Fibroblast of skin of left biceps (primary cell): ENCODE measurements at places on chromosomes 6 and 20.

- no peak for DNase-seq
Measured at GRCh38 chr20:23513164-23513563, 22.2 kb downstream of the CST8 start.

DNA sequence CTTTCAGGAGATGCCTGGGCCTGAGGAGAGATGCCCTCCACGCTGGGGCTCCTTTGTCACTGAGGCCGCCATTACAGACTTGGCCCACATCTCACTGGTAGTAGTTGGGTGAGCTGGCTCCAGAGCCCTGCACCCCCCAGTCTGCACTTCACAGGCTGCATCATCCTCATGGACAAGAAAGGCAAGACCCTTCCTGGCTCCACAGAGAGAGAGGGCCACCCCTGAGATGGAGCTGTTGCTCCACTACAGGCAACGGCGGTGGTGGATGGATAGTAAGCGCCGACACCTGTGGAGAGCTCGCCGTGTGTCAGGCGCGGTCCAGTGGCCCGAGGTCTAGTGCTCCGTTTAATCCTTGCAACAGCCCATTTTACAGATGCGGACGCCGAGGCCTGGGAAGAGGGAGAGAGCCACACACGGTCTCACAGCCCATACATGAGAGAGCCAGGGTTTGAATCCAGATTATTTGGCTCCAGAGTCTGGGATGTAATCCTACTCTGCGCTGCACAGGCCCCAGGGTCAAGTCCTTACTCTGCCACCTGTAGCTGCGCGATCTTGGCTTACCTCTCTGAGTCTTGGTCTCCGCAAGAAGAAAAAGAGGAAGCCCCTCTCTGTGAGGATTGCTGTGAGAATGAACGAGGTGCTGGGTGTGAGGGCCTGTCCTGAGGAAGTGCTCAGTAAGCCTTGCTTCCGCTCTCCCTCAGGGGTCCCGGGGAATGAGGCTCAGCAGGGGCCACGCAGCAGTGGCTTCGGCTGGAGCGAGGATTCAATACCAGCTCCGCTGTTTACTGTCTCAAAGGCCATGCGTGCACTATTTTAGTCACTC is 34.5 kb downstream of the SPDEF start:
- no peak for DNase-seq

DNA sequence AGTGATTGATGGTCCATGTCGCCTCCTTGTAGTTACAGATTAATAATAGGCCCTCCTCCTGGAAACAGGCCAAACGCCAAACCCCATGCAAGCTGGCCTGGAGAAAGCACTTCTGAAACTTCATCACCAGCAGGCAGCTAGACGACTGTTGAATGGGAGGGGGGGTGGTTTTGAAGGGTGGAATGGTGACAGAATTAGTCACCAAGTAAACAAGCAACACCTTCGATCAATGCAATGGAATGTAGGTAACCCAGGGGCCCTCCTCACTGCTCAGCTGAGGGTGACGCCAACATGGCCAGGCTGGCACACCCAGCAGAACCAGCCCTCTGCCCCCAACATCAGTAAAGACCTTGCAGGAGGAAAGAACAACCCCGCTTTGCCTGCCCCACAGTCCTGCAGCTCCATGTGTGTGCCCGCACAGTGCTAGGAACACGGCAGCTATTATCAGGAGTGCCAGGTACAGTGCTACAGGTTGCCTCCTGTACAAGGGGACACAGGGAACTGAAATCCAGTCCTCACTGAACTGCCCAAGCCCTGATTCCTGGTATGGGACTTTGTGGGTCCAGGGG is 2.7 kb downstream of the BCAS1 start:
- no peak for DNase-seq

GRCh38 chr6:146909376-146909775 is 294.8 kb upstream of the STXBP5 start:
- DNase-seq: no peak

DNA sequence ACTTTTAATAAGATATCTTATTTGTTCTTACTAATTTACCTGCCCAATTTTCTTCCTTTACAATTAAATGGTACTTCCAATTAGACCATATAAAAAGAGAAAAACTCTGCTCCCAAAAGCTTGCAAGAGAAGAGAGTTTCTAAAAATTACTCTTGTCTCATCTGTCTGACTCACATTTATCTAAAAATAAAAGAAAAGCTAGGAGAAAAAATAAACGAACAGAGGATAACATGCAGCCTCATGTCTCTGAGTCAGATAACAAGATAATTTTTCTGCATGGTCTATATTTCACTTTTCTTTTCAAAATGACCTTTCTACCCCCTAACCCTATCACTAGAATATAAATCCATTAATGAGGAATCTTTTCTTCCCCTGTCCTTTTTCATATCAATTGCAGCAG is 127.2 kb upstream of the TCF21 start:
- no peak for DNase-seq

GRCh38 chr20:31824554-31825313 is 5.6 kb downstream of the MYLK2 start:
- DNase-seq: no peak

DNA sequence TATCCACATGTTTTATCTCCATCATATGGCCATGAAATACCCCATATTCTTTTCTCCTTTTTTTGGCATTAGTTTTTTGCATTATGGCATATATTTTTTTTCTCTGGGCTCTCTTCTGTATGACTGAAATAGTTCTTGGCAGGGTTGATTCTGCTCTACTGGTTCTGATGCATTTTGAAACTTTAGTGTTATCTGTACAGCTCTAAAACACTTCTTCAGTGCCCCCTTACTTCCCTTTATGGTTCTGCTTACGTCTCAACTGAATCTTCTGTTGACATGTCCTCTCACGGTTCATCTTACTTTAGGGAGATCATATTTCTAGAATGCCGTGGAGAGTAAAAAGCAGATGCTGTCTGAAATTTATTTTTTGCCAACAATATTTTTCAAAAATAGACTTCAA is 23.2 kb upstream of the TXNDC5 start:
- DNase-seq: no peak

DNA sequence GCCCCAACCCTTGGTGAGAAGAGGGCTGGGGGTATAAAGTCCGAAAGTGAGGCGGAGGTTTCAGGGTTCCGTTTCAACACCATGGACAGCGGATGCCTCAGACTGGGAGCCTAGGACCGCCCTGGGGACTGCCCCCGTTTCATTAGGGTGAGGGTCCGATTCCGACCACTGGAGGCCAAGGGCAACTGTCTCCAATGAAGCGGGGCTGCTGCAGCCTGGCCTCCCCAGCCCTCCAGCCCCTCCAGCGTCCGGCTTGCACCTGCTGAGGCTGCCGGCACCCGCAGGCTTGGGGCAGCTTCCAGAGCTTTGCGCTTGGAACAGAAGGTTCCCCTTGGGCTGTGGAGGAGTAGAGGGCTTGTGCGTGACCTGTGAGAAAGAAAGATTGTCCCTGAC is 39.9 kb downstream of the YTHDF1 start:
- no peak for DNase-seq

DNA sequence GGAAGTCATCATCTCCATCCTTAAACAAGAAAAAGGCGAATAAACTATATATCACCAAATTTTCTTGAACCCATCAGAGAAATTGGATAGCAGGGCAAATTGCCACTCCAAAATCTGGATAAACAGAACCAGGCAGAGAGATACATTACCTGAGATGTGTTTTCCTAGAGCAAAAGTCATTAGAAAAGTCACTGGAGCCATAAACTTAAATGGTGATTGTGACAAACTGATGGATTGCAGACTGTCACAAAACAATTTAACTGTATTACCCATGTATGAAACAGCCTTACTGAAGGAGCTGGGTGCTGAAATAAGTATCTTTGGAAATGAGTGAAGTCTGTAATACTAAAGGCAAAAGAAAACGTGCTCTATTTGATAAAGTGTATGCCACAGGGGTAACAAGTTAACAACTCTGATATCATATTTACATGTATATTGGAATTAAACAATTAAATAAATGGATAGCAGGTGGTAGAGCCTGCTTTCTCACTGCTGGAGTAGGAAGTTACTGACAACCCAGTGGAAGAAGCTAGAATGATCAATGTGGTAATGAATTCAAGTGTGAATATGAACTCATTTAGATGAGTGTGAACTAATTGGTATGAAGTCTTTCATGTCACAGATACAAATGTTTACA is 186.9 kb downstream of the LMBRD1 start:
- no peak for DNase-seq

DNA sequence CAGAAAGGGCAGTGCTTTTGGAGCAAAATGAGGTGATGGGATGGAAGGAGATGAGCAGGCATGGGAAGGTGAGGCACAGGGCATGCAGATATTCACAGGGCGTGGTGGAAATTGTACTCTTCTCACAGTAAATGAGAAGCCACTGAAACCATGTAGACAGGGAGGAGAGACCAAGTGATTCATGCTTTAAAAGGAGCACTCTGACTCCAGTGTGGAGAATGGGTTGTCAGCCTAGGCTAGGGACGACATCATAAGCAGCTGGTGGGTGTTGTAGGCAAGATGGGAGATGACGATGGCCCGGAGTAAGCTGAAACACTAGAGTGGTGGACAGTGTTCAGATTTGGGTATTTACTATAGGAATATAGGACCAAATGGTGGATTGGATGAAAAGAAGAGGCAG is 18.4 kb downstream of the PDE7B start:
- DNase-seq: no peak

DNA sequence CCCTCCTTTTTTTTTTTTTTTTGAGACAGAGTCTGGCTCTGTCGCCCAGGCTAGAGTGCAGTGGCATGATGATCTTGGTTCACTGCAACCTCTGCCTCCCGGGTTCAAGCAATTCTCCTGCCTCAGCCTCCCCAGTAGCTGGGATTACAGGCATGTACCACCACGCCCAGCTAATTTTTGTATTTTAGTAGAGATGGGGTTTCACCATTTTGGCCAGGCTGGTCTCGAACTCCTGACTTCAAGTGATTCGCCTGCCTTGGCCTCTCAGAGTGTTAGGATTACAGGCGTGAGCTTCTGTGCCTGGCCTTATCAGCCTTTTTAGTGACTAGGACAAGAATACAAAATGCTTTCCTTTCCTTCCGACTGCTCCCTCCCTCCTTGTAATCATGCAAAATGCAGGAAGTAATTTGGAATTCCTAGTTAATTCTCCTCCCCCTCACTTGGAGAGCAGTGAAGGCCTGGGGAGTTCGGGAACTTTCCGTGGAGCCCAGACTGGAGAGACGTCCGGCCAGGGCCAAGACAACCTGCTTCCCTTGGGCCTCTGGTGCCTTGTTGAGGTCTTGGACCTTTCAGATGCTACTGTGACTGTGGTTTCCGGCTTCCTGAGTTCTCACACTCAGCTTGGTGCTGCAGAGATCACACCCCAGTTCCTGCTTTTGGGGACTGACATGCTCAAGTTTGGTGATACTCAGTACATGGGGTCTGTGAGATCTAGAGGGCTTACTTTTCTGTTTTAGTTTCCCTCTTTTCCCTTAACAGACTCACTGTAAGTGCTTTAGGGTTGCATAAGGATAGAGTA is 3.9 kb upstream of the PHF20 start:
- no peak for DNase-seq

DNA sequence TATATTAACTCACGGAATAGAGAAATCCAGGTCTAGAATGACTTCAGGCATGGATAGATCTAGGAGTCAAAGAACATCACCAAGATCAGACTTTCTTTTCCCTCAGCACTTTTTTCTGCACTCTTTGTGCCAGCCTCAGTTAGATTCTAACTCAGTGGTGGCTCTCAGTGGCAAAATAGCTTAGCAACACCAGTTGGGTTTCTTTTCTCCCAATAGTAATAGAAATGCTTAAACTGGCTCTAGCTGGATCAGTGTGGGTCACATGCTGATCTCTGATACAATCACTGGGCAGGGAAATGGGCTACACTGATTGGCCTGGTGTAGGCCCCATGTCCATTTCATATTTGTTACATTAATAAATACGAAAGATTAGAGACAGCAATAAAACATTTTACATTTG is 44.2 kb upstream of the ARFGEF2 start:
- DNase-seq: no peak

DNA sequence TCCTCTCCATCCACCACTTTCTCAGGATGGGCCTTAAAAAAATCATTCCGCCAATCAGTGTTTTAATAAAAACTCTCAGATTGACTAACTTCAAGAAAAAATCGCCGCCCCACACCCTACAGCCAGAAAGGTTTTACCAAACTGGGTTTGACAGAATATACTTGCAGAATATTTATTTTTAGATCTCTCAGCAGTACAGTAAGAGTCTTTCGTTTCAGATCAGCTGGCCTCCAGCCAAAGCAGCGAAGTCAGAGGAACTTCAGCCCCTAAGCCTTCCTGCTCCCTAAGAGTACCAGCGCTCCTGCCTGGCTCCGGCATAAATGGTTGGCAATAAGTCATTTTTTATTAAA is 24.7 kb downstream of the TBC1D7 start:
- no peak for DNase-seq

DNA sequence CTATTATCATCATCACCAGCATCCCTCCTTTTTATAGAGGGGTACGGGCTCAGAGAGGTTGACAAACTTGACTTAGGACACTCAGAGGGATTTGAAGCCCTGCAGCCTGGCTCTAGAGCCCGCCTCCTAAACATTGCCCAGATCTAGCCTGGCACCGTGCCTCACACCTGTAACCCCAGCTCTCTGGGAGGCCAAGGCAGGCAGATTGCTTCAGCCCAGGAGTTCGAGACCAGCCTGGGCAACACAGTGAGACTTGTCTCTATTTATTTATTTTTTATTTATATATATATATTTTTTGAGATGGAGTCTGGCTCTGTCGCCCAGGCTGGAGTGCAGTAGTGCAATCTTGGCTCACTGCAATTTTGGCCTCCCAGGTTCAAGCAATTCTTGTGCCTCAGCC is 6.3 kb upstream of the CSE1L start:
- no peak for DNase-seq

DNA sequence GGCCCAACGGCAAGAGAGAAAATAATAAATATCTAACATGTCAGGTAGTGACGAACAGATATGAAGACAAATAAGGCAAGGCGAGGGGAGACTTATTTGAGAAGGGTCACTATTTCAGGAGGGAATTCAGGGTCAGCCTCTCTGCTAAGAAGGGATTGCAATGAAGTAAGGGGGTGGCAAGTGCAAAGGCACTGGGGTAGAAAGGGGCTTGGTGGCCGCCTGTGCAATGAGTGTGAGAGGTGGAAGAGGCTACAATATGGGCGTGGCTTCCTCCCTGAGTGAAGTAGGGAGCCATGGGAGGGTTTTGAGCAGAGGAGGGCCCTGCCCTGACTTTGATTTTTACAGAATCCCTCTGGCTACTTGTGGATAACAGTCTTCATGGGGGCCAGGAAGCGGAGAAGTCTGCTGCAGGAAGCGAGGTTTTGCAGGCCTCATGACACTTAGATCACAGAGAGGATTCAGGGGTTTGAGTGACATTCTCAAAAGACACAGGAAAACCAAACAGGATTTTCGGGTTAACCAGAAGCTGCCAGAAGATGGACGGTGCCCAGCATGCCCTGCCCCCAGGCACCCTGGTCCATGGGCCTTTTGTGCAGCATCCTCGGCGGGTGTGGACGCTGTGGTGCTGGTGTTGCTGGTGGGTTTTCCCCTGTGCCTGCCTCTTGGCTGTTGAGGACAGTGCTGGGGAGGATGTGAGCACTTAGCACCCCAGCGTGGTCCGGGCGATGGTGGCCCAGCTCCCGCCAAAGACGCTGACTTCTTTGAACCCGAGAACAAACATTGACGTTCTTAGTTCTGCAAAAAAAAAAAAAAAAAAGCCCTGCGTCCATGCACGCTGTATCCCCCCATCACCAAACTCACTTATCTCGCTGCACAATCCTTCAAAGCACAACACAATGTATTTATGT is 124.2 kb upstream of the PTPN1 start:
- no peak for DNase-seq
